SHP77 treated with DMSO at 0.1 percent for 48 hours (cell line): ENCODE measurements at places on chromosomes 5 and 9.

GRCh38 chr9:111482694-111483438 is 1.3 kb downstream of the ECPAS start:
- peak; percentile 40 for DNase-seq

GRCh38 chr9:73515216-73515615 is 363.6 kb downstream of the ANXA1 start:
- DNase-seq = peak; percentile 47

DNA sequence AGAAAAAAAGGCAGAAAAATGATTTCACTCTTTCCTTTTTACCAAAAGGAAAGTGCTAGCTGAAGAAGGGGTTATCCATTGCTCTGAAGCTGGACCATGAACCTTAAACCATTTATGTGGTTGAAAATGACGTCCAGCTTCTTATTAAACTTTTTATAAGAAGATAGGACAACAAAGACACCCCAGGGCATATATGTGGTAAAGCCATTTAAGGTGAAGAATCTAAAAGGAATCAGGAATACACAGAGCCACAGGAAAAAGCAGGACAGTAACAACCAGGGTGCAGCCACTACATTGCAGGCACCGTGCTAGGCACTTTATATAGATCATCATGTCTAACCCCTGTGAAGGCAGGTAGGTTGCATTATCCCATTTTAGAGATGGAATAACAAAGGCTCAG is 42.1 kb downstream of the RASEF start:
- no peak for DNase-seq

DNA sequence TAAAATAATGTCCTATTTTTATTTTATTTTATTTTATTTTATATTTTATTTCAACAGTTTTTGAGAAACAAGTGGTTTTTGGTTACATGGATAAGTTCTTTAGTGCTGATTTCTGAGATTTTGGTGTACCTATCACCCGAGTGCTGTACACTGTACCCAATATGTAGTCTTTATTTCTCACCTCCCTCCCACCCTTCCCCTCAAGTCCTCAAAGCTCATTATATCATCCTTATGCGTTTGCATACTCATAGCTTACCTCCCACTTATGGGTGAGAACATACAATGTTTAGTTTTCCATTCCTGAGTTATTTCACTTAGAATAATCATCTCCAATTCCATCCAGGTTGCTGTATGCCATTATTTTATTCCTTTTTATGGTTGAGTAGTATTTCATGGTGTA is 63.5 kb downstream of the ARRDC3 start:
- no peak for DNase-seq

DNA sequence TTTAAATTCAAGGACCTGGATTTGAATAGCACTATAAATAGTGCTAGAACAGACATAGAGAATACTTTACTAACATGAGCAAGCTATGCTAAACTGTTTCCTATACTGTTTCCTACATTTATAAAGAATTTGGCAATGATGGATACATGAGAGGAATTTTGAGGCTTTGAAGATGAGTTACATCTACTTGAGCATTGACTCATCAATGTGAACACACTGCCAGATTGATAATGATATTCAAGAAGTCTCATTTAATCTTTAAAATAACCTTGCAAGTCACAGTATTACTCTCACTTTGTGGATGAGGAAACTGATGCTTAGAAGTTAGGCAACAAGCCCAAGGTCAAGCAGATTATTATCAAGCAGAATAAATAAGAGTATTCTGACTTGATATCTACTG is 281.9 kb downstream of the DNAH5 start:
- no peak for DNase-seq

DNA sequence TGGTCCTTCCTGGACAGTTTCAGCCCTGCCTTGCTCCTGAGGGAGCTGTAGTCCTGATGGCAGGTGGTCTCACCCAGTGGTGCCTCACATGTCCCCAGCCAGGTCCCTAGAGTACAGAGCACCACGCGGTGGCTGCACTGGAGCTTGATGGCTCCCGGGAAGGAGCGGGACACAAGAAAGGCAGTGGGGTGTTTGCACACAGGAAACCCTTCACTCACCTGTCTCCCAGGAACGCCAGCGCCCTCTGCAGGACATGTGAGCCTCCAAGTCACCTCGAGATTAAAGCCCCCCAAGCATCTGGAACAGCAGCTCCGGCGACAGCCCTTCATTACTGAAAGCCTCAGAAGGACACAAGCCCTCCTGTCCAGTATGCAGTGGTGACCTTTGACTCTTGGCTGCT is 19.9 kb upstream of the TMEM250 start:
- DNase-seq = no peak

- no peak for DNase-seq
Measured at GRCh38 chr5:179914032-179914755, 6.5 kb upstream of the TBC1D9B start.

DNA sequence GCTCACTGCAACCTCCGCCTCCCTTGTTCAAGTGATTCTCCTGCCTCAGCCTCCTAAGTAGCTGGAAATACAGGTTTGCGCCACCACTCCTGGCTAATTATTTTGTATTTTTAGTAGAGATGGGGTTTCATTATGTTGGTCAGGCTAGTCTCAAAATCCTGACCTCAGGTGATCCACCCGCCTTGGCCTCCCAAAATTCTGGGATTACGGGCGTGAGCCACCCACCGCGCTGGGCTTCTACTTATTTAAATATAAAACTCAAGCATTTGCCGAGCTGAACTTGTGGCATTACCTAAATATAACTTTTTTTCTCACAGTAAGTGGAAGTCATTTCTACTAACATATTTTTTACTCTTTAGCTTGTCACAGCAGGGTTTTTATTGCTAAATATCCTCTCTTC is 1356.3 kb upstream of the ACO1 start:
- DNase-seq = no peak

DNA sequence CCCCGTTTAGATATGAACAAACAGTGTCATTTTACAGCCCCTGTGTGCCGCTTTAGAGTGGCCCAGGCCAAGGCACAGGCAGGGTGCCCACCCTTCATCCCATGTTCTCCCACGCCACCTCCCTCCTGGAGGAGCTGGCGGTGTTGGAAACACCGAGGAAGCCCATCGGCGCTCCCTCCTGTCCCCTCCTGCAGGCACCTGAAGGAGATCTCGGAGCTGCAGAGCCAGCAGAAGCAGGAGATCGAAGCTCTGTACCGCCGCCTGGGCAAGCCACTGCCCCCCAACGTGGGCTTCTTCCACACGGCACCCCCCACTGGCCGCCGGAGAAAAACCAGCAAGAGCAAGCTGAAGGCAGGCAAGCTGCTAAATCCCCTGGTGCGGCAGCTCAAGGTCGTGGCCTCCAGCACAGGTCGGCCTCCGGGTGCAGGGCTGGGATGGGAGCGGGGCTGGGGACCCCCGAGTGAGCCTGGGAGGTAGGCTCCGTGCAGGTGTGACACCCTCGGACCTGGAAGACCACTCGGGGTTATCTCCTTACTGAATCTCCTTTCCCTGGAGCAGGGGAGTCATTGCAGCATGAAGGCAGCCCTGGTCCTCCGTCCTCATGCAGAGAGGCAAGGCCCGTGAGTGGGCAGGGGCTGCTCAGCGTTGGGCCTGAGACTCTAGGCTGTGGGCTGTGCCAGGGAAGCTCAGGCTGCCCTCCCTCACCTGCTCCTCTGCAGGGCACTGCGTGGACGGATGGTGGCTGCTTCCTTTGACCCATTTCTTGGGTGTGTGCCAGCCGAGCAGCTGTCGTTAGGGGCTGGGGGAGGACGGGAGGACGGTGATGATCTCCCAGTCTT is 113.9 kb downstream of the WNK2 start:
- peak; percentile 52 for DNase-seq

DNA sequence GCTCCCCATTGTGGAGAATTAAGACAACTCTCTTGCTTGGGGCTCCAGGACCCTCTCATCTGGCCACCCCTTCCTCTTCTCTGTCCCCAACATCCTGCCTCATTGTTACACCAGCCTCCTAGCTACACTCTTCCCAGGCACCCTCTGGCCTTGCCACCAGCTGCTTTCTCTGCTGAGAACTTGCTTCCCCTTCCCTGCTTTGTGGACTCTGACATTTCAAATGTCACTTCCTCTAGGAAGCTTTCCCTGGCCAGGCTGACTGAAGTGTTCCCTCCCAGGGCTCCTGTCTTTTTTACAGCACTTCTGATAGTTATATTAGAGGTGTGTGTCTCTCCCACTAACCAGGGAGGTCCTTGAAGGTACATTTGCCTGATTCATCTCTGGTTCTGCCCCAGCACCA is 194.0 kb upstream of the KLF4 start:
- DNase-seq = no peak

GRCh38 chr9:76886318-76886717 is 19.6 kb downstream of the PRUNE2 start:
- DNase-seq = no peak

DNA sequence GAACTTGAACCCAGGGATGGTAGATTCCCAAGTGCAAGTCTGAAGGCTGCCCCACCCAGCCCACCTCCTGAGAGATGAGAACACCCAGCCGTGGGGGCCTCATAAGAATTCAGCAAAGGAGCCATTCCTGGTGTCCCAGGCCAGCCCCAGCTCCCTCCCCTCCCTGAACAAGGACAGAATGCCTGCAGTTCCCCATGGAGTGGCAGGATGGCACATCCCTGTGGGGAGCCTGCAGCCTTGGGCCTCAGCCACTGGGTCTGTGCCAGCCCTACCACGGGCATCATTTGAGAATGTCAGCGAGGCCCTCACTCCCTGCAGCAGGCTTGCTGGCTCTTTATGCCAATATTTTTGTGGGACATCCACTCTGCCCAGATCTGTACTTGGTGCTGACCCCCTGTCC is 36.2 kb upstream of the RAPGEF1 start:
- no peak for DNase-seq

DNA sequence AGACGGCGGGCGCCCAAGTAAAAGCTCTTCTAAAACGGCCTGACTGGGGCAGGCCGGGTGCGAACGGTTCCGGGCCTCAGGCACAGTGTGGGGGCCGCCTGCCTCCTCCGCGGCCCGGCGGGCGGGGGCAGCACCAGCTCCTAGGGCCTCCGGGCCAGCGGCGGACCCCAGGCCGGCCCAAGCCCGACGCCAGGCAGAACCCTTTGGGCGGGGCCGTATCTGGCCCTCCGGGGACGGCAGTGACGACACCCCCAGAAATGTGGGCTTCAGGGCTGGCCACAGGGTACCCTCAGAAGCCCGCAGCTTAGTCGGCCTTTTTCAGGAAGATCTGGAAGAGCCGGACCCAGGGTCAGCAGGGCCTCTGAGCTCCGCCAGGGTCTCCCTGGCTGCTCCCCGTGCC is 4.0 kb downstream of the LTC4S start:
- no peak for DNase-seq

- DNase-seq = no peak
Measured at GRCh38 chr5:171570244-171570825, 150.9 kb downstream of the FGF18 start.

DNA sequence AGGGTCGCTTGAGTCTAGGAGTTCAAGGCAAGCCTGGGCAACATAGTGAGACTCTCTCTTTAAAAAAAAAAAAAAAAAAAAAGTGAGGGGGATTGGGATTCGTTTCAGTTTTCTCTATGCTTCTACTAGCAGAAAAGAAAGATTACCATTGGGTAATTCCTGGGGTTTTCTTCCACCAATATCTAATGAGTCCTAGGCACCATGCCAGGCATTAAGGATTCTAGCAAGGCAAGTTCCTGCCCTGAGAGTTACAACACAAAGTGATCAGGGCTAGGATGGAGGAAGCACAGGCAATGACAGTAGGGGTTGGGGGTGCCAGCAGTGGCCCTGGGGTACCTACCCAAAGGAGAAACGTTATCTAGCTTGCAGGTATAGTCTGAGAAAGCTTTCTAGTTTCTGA is 90.8 kb downstream of the PCDH1 start:
- DNase-seq = no peak

- no peak for DNase-seq
Measured at GRCh38 chr5:87015901-87016300, 251.8 kb upstream of the RASA1 start.

- DNase-seq = no peak
Measured at GRCh38 chr9:86578722-86579121, 224.5 kb upstream of the TUT7 start.

- DNase-seq = no peak
Measured at GRCh38 chr5:118657576-118657975, 330.8 kb downstream of the DTWD2 start.

DNA sequence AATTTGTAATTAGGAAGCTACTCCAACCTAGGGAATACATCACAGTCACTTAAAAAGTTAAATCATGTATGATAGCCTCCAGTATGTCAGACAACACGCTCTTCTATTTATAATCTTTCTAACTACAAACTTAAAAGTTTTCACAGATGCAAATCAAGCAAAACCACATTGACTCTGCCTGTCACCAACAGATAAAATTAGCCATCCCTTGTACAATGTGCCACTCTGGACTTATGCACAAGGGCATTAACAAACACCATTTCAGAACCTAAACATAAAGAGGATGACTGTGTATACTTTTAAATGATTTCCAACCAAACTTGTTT is 14.7 kb downstream of the ERP44 start:
- no peak for DNase-seq

DNA sequence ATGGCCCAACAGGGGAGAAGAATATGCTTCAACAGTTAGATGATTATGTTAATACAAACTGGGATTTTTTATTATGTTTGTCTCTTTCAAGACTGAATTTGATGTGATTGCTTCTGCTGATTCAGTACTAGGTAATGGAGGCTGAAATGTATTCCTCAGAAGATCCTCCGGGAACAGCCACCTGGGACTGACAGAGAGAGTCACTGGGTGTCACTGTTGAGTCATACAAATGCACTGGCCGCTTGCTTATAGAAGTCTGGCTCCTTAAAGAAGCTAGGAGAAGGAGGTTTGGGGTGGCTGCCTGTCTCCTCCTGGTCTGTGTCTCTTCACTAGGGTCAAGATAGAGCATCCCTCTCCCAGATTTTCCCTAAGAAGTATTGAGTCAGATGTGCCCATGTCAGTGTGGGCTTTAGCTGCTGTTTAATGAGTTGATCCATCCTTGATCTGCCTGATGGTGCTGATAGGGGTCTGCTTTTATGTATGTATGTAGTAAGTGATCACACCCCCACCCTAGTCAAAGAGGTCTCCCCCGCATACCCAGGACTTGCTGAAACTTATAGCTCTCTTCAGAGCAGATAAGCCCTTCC is 773.4 kb downstream of the BRINP1 start:
- peak; percentile 11 for DNase-seq

DNA sequence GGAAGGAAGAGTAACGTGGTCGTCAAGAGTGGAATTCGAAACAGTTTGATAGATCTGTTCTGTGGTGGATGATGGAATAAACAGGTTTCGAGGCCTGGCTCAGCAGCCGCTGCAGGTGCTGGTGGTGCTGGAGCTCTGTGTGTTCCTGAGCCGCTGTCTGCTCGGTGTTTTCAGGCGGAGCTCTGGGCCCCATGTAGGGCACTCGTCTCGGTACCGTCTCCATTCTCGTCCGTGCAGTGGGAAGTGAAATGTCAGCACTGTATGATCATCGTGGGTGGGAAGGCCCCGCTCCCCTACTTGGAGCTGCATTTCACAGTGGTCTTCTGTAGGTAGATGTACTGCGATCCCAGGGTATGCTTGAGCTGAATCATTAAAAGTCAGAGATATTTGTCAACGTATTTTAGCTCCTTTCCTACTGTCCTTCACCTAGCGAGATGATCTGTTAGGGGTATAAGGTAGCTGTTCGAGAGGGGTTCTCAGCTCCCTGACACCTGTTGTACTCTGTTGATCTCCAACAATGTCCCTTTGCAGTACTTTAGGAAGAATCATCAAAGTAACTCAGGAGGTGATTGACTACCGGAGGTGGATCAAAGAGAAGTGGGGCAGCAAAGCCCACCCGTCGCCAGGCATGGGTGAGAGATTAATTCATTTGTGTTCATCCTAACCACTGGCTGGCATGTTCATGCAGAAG is 35.9 kb downstream of the TENT4A start:
- DNase-seq = no peak

- DNase-seq = no peak
Measured at GRCh38 chr5:69231851-69232250, 2.8 kb upstream of the CDK7 start.
